Fibroblast of skin of back (primary cell): ENCODE measurements at places on chromosomes 16 and 17.

- no peak for DNase-seq
Observed at GRCh38 chr17:964876-965275, 14.7 kb downstream of the NXN start.

GRCh38 chr16:57570301-57571070 is 28.0 kb downstream of the ADGRG5 start:
- no peak for DNase-seq

GRCh38 chr17:39660397-39661385 is 4.5 kb upstream of the TCAP start:
- no peak for DNase-seq

GRCh38 chr17:81015136-81015535 is 19.8 kb upstream of the BAIAP2 start:
- DNase-seq, result no peak

DNA sequence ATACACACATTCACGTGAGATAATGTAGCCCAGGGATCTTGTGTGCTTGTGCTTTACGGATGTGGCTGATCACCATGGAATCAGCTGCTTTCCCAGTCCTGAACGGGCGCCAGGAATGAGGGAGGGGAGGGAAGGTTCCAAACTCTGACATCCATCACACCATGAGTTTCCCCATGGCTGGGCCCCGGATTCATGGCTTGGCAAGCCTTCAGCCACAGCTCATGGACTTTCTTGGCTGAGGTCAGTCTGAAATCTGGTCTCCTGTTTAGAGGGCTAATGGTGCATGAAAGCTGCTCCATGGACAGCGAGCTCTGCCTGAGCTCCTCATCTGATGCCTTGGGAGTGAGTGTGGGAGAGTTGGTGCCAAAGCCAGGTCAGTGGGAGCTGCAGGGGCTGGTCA is 767.6 kb upstream of the EEF2KMT start:
- no peak for DNase-seq

DNA sequence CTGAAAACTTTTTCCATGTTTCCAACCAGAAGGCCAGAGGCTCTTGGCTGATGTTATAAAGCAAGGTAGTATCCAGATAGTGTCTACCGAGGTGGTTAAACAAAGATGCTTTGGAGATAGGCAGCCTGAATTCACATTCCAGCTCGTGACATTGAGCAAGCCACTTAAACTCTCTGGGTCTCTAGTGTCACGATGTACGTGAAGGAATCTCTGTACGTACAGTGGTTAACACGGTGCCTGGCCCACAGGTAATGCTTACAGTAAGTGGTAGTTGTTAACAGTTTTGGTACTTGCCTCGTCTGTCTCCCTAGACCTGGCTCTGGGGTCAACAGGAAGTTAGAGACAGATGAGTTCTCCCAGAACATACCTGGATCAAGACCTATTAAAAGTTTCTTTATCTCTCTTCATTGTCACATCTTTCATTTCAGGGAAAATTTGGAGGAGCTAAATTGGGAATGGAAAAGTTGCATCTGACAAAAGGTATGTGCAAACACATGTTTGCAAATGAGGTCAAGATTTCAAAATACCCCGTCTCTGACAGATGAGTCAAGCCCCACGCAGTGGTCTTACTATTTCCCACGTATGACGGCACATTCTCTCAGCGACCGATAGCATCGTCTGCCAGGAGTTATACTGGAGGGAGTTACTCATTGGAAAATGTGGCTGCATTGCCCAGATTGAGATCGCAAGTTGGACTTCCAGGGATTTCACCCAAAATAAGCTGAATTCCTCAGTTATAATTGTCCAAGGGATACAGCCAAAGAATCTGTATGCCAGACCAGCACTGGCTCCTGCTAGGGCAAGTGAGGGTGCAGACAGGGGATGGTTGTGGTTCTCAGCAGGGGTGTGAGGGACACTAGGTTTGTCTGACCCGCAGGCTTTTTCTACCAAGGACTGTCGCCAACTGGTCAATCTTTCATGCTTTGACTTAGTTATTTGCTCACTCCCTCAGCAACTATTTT is 18.9 kb upstream of the MYH10 start:
- peak; percentile 82 for DNase-seq

- no peak for DNase-seq
Observed at GRCh38 chr17:45732926-45733505, 51.1 kb upstream of the CRHR1 start.

DNA sequence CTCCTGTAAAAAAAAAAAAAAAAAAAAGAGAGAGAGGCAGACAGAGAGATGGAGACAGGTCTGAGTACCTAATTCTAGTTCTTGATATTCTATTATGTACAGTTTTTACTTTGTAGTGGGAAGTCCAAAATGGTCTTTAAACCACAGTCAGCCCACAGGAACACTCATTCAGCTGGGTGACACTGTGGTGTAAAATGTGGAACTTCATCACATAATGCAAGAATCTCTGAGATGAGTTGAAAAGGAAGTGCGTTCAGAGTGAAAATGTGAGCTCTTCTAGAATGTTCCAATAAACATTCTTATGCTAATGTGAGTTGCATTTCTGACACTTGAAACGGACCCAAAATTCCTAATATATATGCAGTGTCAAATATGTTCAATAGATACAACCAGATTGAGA is 972.1 kb downstream of the CDH11 start:
- no peak for DNase-seq

GRCh38 chr16:59864981-59865666 is 1131.0 kb upstream of the GOT2 start:
- peak; percentile 25 for DNase-seq

GRCh38 chr17:7281074-7281952 is at the start of gene SLC2A4:
Gene SLC2A4 (plus strand): TSS chr17:7281718. CDS start chr17:7281935, 217 bp downstream.
- peak; percentile 93 for DNase-seq

DNA sequence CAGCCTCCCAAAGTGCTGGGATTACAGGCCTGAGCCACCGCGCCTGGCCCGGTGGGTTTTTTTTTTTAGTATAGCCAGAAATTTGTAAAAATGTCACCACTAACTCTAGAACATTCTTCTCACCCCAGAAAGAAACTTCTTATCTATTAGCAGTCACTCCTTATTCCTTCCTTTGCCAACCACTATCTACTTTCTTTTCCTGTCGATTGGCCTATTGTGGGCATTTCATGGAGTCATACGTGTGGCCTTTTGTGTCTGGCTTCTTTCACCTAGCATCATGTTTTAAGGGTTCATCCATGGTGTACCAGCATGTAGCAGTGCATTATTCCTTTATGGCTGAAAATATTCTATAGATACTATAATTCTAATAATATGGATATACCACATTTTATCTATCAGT is 3.6 kb downstream of the CYB5D2 start:
- no peak for DNase-seq

- no peak for DNase-seq
Observed at GRCh38 chr17:31594416-31594815, 202.9 kb downstream of the RAB11FIP4 start.

DNA sequence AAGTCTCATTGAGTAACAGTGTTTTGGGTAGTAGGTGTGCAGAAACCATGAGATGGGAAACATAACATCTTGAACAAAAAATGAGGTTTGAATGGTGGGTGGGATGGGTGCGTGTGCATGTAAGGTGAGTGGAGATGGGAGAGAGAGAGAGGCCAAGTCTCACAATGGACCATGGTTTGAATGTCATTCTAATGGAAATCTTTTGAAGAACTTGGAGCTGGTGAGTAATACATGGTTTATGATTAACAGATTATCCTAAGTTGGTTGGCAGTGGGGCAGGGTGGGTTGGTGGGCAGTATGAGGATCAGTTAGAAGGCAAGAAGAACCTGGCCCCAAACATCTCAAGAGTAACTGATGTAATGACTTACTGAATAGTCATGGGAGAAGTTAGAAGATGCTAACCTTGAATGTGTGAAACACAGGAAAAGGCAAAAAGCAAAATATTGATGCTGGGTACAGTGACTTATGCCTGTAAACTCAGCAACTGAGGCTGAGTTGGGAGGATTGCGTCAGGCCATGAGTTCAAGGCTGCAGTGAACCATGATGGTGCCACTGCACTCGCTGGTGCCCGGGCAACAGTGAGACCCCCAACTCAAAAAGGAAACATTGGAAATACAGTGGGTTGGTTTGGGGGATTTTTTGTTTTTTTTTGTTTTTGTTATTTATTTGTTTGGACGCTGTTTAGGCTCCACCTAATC is 32.7 kb downstream of the ZNF207 start:
- DNase-seq, result no peak

DNA sequence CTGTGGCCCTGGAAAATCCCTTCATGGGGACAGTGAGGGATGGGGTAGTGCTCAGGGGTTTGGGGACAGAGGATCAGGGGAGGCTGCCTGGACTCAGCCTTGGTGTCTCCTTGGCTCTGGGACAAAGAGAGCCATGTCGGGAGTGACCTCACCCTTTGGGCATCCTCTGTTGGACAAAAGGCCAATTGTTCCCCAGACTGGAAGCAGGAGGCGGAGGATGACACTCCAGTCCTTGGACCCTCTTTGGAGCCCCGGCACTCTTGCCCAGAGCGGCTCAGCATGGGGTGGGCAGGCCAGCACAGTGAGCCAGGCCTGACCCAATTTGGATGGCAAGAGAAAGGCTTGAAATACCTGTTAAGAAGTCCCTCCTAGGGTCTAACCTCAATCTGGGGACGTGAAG is 39.4 kb upstream of the PHB1 start:
- no peak for DNase-seq

DNA sequence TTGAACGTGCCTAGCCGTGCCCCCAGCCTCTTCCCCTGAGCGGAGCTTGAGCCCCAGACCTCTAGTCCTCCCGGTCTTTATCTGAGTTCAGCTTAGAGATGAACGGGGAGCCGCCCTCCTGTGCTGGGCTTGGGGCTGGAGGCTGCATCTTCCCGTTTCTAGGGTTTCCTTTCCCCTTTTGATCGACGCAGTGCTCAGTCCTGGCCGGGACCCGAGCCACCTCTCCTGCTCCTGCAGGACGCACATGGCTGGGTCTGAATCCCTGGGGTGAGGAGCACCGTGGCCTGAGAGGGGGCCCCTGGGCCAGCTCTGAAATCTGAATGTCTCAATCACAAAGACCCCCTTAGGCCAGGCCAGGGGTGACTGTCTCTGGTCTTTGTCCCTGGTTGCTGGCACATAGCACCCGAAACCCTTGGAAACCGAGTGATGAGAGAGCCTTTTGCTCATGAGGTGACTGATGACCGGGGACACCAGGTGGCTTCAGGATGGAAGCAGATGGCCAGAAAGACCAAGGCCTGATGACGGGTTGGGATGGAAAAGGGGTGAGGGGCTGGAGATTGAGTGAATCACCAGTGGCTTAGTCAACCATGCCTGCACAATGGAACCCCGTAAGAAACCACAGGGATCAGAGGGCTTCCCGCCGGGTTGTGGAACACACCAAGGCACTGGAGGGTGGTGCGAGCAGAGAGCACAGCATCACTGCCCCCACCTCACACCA is 724 bp downstream of the GAA start:
- DNase-seq, result no peak

DNA sequence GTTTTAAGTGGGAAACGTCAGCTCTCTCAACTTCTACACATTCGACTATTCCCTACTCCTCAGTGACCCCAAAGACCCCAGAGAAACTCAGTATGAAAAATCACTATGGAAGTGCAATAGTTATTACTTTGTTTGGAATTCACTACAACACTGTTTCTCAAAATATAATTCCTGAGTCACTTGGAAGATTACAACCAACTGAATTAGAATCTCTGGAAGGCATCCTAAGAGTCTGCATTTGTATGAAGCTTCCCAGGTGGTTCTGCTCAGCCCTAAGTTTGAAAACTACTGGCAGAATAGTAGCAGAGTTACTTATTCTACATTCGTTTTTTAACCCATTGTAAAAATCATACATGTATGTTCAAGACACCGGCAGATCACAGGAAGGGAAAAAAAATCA is 525.6 kb downstream of the MAF start:
- DNase-seq, result no peak

DNA sequence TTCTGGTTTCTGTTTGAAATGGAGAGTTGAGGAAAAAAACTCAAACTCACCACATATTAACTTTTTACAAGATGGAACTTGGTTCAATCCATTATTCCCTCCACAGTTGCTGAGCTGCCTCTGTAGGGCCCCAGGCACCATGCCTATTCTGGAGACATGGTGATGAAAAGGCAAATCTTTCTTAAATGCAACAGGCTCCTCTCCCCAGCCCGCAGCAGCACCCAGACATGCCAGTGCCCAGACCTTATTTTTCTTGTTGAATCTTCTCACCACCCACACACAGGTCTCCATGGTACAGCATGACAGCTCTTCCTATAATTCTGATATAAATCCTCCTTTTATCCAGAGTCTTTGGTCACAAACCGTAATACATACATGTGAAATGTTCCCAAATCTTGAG is 7.6 kb downstream of the CYTH1 start:
- no peak for DNase-seq

- no peak for DNase-seq
Observed at GRCh38 chr17:63910096-63910495, 962 bp downstream of the CSHL1 start.

- peak; percentile 15 for DNase-seq
Observed at GRCh38 chr17:33520426-33521330, 227.6 kb upstream of the ASIC2 start.

DNA sequence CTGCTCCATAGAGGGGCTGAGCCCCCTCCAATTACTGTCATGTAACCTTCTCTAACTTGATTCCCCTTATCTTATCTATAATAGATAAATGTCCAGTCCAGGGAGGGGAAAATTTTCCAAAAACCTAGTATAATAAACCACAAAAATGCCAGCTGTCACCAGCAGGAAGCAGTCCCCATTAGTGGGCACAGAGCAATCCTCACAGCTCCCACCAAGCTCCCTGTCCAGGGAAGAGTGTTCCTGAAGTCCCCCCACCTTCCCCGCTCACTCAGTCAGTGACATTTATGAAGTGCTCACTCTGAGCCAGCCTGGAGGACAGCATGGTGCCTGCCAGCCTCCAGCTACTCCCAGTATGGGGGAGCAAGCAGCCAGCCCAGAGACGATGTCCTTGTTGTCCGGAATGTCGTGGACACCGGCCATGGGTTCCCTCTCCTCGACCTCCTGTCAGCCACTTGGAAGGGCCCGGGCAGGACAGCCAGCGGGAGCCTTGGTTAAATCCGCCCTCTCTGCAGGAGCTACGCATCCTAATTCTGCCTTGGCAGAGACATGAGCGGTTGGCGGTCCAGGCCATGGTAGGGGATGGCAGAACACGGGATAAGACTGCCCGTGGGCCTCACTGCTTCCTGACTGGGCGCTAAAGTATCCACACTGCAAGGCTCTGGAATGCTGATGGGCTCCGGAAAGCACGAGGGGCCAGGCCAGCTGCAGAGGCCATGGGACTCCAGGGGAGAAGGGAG is 102.0 kb upstream of the CDH5 start:
- peak; percentile 38 for DNase-seq

- peak; percentile 46 for DNase-seq
Observed at GRCh38 chr16:18959031-18959505, 24.7 kb upstream of the TMC7 start.

GRCh38 chr17:9904277-9905077 is 594 bp downstream of the RCVRN start:
- DNase-seq, result no peak
